Mammary microvascular endothelial cell (primary cell): ENCODE measurements at places on chromosomes 11 and 22. TPM values are rescaled to one million over a fixed set of nuclear protein-coding genes. Genes with fewer than 3 reads are reported as not detected.

Gene BLID
- total RNA-seq: not detected in 2 replicates

Gene OMP
- total RNA-seq: not detected in 2 replicates

Gene OR51B2
- total RNA-seq: not detected in 2 replicates

Gene MUC6
- total RNA-seq: not detected in 2 replicates

Gene HBG2
- not detected in 2 replicates for total RNA-seq

Gene WT1
- total RNA-seq: not detected in 2 replicates

Gene ACTN3
- not detected in 2 replicates for total RNA-seq

Gene CYTH4
- 0.34 and 0.40 TPM in 2 replicates for total RNA-seq
